ENCODE measurements at places on chromosomes 2 and 18.

- peak; percentile 60 for DNase-seq
Observed at GRCh38 chr2:86221066-86221684, 21.9 kb downstream of the MRPL35 start.

GRCh38 chr2:97919858-97920257, 75.9 kb downstream of the TMEM131 start:
- DNase-seq: no peak

GRCh38 chr2:67277450-67277849, 119.7 kb upstream of the ETAA1 start:
- DNase-seq: no peak

- no peak for DNase-seq
Observed at GRCh38 chr2:98478088-98478551, 33.5 kb downstream of the INPP4A start.

GRCh38 chr2:236887531-236887930, 198.2 kb upstream of the COPS8 start:
- DNase-seq: no peak

DNA sequence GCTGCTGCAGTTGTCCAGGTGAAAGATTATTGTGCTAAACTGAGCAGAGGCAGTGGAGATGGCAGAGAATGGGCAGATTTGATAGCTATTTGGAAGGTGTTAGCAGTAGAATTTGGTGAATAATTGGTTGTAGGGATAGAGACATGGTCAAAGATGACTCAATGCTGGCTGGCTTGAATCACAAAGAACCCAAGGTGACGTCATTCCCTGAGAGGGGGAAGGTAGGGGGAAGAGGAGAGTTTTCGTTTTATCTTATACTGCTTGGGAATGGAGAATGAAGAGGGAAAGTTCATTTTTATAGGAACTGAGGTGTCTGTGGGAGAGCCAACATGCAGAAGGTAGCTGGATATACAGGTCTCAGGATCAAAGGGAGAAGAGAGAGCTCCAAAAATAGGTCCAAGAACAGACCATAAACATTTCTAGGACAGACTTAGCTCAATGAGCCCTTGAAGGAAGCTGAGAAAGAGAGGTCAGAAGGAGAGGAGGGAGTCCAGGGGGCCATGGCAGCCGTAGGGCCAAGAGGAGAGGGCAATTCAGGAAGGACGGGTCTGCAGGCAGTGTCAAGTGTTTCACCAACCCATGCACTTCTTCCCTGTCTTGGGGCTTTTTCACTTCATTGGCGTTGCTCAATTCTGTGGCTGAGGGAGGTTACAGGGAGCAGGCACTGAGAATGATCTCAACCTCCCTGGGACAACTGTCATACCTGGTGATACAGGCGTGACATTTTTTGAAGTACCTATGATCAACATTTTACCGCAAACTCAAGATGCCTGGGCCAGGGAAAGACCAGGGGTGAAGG, 281.3 kb downstream of the TDRD15 start:
- DNase-seq: no peak

DNA sequence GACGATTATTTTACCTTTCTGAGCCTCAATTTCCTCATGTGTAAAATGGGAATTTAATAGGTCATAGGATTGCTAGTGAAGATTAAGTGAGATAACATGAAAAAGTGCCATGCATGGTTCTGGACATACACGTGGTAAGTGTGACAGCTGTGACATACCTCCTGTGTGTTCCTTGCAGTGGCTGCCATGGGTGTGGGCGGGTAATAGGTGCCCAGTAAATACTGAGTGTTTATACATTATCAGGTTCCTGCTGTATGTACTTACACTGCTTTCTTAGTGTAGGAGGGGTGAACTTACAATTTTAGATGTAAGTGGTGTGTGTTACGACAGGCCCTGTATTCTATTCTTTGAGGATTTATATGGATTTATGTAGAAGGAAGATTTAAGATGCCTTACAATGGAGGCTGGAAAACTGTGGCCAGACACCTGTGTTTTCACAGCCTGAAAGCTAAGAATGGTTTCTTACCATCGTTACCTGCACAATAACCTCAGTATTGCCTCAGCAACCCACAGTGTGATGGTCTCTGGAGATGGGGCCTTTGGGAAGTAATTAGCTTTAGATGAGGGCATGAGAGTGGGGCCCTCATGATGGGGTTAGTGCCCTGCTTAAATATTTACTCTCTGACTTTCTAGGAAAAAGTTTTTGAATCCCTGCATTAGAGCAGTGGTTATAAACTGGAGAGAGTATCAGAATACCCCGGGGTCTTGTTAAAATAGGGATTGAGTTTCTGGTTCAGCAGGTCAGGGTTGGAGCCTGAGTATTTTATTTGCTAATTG, 78.1 kb downstream of the ASAP2 start:
- DNase-seq: no peak

DNA sequence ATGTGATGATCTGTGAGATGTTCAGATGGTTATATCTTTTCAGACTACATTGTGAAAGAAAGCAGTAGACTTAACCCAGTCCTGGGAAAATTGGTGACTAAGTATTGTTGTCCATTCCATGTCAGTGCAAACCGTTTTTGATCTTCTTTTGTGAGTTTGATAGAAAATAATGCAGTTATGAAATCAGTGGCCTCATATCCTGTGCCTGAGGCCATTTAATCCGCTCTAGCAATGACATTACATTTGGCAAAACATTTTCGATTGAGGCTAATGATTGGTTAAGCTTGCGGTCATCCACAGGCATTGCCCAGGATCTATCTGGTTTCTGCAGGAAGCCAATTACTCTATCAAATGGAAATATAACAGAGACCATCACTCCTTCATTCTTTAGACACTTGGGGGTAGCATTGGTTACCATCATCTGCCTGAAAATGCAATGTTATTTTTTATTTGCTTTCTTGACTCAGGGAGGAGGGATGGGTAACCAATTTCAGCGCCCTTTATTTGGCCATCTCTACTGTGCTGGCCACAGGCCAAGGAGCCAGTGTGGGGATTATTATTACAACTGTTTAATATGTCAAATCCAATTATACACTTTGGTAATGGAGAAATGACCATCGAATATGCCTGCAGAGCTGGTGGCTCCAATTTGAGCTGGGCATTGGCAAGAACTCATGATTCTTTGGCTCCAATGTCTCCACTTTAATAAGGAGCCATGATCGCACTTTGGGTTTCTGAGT, 33.6 kb downstream of the TRIB2 start:
- DNase-seq: no peak

DNA sequence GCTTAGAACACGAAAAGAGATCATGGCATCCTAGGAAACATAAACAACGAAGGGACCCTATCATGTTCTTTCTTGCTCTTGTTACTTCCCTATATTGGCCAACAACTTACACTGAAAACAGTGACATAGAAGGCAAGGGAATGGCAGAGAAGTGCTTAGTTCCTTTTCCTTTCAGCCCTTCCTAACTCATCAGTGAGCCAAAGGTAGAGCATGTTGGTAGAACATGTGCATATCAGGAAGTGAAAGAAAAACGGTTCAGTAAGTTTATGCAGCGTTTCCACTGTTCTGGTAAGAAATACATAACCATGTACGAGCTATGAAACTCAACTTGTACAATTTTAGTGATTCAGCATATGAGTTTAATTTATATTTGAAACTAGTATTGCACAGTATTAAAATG, 21.7 kb downstream of the AKAIN1 start:
- DNase-seq: no peak

- DNase-seq: no peak
Observed at GRCh38 chr2:74017223-74017622, 32.5 kb downstream of the TET3 start.

DNA sequence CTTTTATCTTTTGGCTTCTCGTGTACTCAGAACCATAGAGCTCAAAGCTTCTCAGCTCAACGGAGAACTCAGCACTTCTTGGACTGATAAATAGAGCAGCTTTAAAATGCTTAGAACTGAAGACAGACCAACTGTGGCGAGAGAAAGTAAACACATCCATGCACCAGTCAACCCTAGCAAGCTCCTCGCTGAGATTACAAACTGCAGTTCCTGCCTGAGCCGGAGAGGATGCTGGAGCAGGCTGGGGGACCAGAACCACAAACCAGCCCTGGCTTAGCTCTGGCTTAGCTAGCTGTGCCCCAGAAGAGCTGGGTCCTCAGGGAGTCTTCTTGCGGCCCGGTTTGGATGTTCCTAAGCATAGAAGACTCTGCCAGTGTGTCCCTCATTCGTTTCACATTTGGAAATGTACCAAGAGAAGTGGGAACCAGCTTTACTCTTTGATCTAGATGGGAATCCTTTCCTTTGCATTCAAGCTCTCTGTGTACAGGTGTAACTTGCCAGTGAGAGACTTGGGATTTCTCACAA, 5.6 kb downstream of the PAX8 start:
- DNase-seq: peak; percentile 32

GRCh38 chr2:213537579-213537978, 253.3 kb downstream of the SPAG16 start:
- no peak for DNase-seq

DNA sequence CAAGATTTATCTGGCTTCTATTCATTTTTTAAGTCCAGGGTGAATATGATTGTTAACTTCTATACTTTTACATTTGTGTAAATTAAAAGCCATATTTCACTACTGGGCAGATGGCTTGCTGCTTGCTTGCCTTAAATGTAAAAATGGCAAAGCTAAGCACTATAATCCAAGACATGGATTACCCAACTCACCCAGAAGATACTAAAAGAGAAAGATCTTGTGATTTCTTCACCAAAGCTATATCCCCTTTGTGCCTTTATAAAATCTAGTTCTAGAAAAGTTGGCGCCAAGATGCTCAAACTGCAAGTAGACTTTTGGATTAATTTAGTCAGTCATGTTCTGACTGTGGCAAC, 48.7 kb upstream of the PKDCC start:
- no peak for DNase-seq

GRCh38 chr2:46776687-46777327, 138.8 kb downstream of the MCFD2 start:
- peak; percentile 62 for DNase-seq

GRCh38 chr2:218517434-218518206, 50.5 kb downstream of the USP37 start:
- DNase-seq: no peak

Measured in activated T-cell treated with anti-CD3 and anti-CD28 coated beads, Interleukin-2, amount 50 U/mL, for 72 hours (primary cell).